Activated CD8-positive, alpha-beta memory T cell treated with anti-CD3 and anti-CD28 coated beads, Interleukin-2, amount 10 ng/mL, durations not matched to agents 7 days and 5 days (primary cell): ENCODE measurements at places on chromosomes 7 and 10. TPM values are rescaled to one million over a fixed set of nuclear protein-coding genes. Genes with fewer than 3 reads are reported as not detected.

FAM25G gene
- not detected for total RNA-seq

PDZD7 gene
- 1.2 TPM for total RNA-seq

GRCh38 chr10:25573316-25573715, 360.7 kb upstream of the MYO3A start:
- no peak overlapping the region for H3K27ac ChIP-seq
- no peaks in the 10 kb centered on the region for H3K27me3 ChIP-seq
- DNase-seq, result no peak
- H3K36me3 ChIP-seq, result no peaks in the 10 kb centered on the region

GRCh38 chr7:34837316-34837715, 179.3 kb downstream of the NPSR1 start:
- no peaks in the 10 kb centered on the region for H3K4me1 ChIP-seq
- no peak for DNase-seq
- no peak overlapping the region for H3K27ac ChIP-seq
- H3K4me3 ChIP-seq, result no peak overlapping the region
- H3K36me3 ChIP-seq, result no peaks in the 10 kb centered on the region

TWNK gene
- total RNA-seq, result 18.7 TPM

DNA sequence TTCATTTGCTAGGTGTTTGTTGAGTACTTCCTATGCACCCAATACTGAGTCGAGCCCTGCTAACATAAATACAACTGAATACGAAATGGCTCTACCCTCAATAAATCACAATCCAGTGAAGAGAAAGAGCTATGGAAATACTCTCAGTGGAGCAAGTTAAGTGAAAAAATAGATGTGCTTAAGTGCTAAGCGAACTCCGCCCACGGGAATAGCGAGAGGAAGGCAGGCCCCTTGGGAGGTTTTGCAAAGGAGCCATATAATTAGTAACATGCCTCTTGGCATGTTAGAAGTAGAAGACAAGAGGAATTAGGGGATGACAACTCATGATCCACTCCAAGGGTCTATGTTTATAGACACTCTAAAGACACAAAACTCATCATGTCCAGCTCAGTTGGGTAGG, 42.8 kb upstream of the TSPAN33 start:
- no peak overlapping the region for H3K4me3 ChIP-seq
- no peak for DNase-seq
- H3K27me3 ChIP-seq, result peaks cover 22% of the 10 kb centered on the region
- H3K27ac ChIP-seq, result no peak overlapping the region
- no peaks in the 10 kb centered on the region for H3K36me3 ChIP-seq

MMD2 gene
- not detected for total RNA-seq

GRCh38 chr7:82442492-82443035, 1.0 kb downstream of the CACNA2D1 start:
- peak overlapping the region; percentile 3 for H3K4me3 ChIP-seq
- H3K4me1 ChIP-seq, result no peaks in the 10 kb centered on the region
- no peak overlapping the region for H3K27ac ChIP-seq
- H3K36me3 ChIP-seq, result no peaks in the 10 kb centered on the region
- no peak for DNase-seq
- H3K27me3 ChIP-seq, result peaks cover 44% of the 10 kb centered on the region

IFIT1B gene
- total RNA-seq, result 0.29 TPM

NME8 gene
- total RNA-seq, result not detected
